ENCODE measurements at places on chromosomes 6 and 20.

GRCh38 chr20:7911586-7912330, 28.5 kb downstream of the HAO1 start:
- DNase-seq, result no peak

GRCh38 chr6:2943564-2943955, 27.8 kb downstream of the SERPINB6 start:
- no peak for DNase-seq

GRCh38 chr6:117955684-117956256, 48.7 kb downstream of the SLC35F1 start:
- no peak for DNase-seq

DNA sequence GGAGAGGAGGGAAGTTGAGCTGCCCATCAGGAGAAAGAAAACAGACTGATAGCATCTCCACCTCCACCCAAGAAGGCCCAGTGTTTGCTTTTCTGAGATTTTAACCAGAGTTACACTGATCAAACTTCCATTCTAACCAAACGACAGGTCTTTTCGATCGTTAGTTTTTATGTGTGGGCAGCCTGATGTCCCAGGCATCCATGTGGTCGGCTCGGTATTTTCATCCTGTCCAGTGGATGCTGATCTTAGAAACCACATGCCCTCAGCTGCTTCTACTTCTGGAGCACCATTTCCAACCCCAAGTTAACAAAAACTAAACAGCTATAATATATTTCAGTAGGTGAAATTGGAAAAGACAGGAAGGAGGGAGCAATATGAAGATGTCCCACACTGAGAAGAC, 536.8 kb upstream of the JAG1 start:
- no peak for DNase-seq

DNA sequence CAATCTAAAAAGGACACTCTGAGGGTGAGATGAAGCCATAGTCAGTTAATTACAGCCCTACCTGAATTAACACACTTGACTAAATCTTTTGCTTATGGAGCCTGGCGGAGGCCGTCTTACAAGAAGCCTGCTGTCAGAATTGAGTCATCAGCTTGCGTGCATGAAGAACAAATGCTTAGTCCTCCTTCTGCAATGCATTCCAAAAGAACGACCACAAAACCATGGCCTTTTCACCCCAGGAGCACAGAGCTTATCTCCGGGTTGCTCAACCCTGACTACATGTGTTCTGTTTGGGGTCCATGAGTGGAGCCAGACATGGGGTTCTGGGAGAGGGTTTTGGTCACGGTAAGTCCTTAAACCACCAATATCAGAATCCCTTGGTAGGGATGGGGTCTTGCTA, 318.1 kb downstream of the CLIC5 start:
- peak; percentile 9 for DNase-seq

GRCh38 chr6:99458319-99458718, 33.2 kb upstream of the PNISR start:
- peak; percentile 58 for DNase-seq

DNA sequence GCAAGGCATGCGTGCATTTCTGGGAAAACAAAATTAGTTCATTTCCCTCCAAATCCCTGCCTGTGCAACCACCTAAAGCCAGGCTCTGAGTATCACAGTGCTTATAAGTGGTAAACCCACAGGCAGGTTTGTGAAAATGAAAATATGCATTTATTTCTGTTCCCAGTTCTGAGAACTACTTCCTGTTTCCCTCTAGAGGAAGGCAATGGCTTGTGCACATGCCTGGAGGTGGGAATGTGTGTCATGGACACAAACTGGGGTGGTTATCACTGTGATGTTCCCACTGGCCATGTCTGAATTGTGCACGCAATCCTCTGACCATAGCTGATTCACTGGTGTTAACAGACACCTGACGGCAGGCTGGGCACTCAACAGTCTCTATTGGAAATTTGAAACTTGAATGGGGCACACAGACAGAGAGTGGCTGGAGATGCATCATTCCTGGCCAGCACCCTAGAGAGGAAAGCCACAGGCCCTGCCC, 26.3 kb downstream of the FAM110A start:
- DNase-seq, result no peak

DNA sequence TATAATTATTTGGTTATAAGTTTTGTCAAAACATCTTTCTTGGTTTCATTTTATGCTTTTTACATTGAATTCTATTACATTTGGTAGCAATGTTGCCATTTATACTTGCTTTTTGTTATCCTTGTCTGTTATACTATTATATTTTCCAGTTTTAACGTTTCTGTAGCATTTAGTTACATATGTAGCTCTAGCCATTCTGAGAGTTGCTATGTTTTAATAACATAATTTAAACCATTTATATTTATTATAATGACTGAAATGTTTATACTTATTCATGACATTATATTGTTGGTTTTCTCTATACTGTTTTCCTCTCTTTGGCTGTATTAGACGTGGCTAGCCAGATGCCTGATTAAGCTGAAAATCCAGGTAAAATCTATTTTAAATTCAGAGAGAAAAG, 252.0 kb upstream of the FLRT3 start:
- no peak for DNase-seq

DNA sequence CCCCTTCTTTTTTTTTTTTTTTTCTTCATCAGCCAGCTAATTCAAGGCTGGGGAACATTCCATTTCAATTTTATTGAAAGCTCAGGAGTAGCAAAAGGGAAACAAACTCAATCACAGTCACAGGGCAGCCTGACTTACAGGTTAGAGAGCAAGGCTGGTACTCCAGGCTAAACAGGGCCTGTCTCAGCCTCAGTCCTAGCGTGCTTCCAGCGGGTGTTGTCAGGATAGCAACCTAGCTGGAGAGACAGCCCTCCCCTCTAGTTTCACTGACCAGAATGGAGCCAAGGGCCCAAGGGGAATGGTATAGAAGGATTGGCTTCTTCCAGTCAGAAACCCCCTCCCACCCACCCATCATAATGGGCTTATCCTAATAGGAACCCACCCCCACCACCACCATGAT, 132.9 kb downstream of the PXDC1 start:
- no peak for DNase-seq

DNA sequence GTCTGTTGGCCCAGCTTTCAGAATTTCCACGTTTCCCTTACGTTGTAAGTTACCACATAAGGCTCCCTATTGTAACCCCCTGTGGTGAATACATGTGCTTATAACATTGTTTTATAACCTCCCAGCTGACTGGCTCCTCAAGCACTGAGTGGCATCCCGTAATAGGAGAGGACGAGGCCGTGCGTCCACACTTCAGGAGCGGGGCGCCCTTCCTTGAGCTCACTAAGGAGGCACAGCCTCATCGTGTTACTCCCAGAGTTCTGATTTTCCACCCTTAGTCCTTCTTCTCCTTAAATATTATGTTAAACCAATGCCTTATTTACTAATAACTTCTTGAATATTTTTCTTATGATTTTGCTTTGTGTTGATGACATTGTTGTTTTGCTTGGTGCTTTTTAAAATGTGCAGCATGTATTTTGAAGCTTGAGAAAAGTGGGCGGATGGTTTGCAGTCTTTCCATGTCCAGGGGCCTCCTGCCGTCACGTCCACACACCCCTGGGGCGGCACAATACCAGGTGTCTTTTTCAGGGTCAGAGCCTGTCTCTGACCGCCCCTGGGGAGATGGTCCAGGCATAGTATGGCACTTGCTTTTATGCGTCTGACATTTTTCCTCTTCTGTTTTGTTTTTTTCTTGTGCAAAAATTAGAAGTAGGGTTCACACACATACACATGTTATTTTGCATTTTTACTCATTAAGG, 181.8 kb downstream of the DLL1 start:
- DNase-seq, result no peak

GRCh38 chr20:17822039-17822438, 122.3 kb downstream of the BANF2 start:
- DNase-seq, result no peak

- no peak for DNase-seq
Observed at GRCh38 chr20:4866429-4866828, 134.9 kb downstream of the SLC23A2 start.

GRCh38 chr20:44955270-44955669, 4.9 kb downstream of the TOMM34 start:
- no peak for DNase-seq

DNA sequence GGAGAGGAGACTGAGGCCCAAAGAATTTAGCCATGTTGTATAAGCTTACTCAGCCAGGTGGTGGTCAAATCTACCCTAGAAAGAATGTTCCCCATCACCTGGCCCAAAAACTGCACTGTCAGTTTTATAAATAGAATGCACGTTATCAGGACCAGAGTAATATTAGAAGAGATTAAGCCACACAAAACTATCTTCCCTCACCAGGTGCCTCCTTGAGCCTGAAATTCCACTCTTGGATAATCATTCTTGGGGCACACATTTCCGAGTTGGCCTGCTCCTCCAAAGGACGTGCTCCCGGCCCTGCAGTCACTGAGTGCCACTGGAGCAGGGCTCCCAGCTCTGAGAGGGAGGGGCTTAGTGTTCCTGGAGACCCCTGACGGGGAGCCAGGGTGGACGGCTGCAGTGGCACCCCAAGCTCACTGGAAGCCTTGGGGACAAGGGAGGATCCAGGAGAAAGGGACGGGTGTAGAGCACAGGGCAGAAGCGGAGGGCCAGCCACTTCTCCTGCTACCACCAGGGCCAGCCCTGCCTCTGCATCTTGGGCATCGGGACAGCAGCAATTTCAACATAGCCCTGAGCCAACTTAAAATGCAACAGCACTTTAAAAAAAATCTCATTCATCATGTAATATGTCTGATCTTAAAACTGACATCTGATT, 160.8 kb upstream of the QKI start:
- no peak for DNase-seq

DNA sequence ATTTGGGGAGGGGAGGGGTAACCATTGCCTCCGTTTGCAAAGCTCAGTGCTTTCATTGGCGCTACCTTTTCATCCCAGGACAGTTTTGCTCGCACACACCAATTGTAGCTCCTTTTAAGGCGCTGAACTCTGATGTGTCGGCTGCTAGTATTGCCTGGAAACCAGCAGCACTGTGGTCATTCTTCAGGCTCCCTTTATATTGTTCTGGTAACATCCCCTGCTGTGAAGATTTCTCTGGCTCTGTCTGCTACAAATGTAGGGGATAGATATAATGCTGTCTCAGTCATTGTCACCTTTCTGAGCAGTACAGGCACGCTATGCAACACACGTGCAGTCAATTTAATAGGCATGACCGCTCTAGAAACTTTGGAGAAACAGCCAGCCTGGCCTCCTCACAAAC, 172.9 kb upstream of the SASH1 start:
- no peak for DNase-seq

DNA sequence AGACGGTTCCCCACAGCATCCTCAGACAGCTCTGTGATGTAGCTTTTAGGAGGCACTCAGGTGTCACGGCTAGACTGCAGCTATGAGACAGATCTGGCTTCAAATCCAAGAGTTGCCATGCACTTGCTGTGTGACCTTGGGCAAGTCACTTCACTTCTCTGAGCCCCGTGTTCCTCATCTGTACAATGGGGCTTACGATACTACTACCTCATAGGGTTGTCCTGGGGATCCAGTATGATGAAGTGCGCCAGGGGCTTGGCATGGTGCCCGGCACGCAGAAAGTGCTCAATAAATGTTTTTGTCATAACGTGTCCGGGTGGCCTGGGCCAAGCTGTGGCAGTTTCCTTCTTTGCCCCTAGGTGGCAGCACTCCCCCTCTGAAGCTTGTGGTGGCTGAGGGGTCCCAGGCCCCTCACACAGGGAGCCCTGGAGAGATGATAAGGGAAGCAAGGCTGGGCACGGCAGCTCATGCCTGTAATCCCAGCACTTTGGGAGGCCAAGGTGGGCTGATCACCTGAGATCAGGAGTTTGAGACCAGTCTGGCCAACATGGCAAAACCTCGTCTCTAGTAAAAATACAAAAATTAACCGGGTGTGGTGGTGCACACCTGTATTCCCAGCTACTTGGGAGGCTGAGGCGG, 19.1 kb upstream of the CHMP4B start:
- peak; percentile 40 for DNase-seq

GRCh38 chr6:32972353-32973143, 4.2 kb downstream of the BRD2 start:
- DNase-seq, result no peak

- no peak for DNase-seq
Observed at GRCh38 chr6:77038807-77039206, 424.5 kb downstream of the HTR1B start.

- no peak for DNase-seq
Observed at GRCh38 chr6:89886378-89887120, 7.7 kb upstream of the GJA10 start.

- no peak for DNase-seq
Observed at GRCh38 chr6:152472325-152472724, 164.8 kb downstream of the SYNE1 start.

DNA sequence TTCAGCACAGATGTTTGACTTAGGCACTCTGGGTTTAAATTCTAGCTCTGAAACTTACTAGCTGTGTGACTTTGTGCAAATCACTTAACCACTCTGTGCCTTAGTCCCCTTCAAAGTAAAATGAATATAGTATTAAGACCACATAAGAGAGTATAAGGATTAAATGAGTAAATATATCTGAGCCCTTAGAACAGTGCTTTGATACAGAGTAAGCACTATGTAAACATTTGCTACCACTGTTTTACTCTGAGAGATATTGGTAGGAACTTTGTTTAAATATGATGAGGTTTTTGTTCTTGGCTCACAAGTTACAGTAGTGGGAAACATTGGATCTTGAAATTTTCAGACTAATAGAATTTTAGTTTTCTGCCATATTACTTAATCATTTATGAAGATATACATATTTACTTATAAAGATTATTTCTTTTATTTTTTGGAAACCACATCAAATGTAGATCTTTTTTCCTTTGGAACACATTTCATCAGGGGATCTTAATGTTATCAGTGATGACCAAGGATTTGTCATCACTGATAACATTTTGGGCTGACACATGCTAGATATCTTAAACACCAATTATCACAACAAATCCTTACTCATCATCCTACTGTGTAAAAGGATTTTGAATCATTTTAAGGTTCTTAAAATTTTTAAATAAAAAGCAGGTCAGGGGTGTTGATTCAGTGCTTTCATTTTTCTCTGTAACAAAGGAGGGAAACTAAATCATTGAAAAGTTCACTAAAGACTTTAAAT, 226.2 kb downstream of the EYA4 start:
- DNase-seq, result no peak

- DNase-seq, result no peak
Observed at GRCh38 chr6:27428502-27428901, 39.9 kb downstream of the ZNF391 start.

DNA sequence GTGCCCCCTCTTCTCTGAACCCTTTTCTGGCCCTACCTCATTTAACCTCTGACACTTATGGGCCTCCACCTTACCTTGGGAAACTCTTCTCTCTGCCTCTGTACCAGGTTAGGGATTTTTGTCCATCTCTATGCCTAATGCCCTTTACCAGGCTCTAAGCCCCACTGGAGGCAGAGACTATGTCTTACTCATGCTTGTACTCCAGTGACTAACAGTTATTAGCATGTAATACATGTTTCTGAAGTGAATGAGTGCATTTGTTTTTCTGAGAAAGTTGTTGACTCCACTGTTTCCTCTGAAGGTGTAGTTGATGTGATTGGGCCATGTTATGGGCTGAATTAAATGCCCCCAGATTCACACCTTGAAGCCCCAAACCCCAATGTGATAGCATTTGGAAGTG, 234.3 kb downstream of the PACRG start:
- no peak for DNase-seq

GRCh38 chr6:157276134-157276532, 47.2 kb downstream of the TMEM242 start:
- no peak for DNase-seq

Data from A549 (cell line).